Glutamatergic neuron (in vitro differentiated cells): ENCODE measurements at places on chromosomes 3 and 15.

GRCh38 chr3:166279636-166280035 lies 442.4 kb upstream of the BCHE start:
- no peak for DNase-seq

- DNase-seq, result no peak
Measured at GRCh38 chr15:51755790-51756189, 4.4 kb downstream of the TMOD2 start.

- peak; percentile 9 for DNase-seq
Measured at GRCh38 chr3:126957776-126958637, 24.9 kb upstream of the PLXNA1 start.

DNA sequence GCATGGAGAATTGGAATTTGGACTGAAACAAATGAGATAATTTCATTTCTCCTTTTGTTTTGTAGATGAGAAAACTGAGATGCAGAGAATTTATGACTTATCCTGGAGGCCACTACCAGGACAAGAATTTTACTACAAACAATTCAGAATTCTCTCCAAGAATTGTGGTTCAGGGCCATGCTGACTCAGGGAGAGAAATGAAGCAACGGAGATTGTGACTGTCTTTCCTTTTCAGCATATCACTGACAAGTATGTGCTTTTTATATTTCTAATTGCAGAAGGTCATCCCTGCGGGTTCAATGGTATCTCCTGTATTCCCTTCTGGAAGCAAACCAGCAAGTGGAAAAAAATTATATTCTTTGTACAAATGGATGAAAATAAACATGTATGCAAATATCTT lies 170.8 kb upstream of the MITF start:
- DNase-seq, result no peak

DNA sequence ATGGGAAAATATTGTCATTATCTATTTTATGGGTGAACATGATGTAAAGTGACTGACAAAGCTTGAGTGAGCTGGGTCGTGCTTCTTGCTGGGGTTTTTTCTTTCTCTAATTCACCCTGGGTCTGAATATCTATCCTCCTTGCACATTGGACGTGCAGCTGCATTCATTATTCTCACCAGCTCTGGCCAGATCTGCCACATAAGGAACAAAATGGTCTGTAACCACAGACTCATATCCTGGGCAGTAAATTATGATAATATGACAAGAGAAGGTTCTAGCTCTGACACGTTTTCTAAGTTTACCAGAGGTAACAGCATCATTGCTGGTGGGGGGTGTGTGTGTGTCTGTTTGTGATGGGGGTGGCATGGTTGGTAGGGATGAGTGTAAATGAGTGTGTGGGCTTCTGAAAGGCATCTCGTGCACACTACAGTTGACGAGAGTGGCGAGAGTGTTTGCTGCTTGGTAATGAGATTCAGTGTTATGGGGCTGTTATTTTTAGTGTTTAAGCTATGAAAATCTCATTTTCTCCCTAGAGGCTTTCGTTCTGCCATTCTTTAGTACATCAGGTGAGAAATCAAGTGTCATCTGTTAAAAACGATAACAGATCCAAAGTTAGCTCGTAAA lies 418.4 kb downstream of the PDCD6IP start:
- DNase-seq, result no peak

DNA sequence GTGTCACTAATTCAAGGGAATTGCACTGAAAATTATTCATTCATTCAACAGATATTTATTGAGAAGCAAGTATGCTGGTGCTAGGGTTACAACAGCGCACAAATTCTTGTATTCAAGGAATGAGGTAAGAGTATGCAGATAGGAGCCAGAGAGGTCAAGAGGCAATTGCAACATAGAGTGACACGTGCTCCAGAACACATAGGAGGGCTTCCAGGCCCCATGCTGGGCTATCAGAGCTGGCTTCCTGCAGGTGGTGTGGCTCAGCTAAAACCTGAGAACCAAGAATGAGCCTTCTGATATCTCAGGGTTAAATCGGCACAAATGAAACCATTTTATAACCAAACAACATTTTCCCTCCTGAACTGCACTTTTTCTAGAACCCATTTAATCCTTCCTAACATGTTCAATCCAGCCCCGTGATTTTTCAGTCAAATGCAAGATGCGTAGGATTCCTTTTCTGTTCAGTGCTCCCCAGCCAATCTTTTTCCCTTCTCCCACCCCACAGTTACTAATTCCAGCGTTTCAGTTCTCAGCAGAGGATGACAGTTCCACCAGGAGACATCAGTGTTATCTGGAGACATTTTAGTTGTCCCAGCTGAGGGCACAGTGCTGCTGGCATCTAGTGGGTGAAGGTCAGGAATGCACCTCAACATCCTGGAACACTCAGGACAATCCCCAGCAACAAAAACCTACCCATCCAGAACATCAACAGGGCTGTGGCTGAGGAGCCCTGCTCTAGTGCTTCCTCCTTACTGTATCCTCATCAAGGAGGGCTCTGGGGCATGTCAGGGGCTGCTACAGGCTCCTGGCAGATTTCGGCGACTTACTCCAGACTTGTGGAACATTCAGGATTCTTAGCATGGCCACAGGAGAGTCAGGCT lies 13.1 kb downstream of the CCR5AS start:
- no peak for DNase-seq

DNA sequence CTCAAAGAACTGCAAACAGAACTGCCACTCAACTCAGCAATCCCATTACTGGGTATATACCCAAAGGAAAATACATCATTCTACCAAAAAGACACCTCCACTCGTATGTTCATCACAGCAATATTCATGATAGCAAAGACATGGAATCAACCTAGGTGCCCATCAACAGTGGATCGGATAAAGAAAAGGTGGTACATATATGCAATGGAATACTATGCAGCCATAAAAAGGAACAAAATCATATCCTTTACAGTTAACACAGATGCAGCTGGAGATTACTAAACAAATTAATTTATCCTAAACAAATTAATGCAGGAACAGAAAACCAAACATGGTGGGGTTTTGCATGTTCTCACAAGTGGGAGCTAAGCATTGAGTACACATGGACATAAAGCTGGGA lies 27.3 kb downstream of the MGLL start:
- no peak for DNase-seq

DNA sequence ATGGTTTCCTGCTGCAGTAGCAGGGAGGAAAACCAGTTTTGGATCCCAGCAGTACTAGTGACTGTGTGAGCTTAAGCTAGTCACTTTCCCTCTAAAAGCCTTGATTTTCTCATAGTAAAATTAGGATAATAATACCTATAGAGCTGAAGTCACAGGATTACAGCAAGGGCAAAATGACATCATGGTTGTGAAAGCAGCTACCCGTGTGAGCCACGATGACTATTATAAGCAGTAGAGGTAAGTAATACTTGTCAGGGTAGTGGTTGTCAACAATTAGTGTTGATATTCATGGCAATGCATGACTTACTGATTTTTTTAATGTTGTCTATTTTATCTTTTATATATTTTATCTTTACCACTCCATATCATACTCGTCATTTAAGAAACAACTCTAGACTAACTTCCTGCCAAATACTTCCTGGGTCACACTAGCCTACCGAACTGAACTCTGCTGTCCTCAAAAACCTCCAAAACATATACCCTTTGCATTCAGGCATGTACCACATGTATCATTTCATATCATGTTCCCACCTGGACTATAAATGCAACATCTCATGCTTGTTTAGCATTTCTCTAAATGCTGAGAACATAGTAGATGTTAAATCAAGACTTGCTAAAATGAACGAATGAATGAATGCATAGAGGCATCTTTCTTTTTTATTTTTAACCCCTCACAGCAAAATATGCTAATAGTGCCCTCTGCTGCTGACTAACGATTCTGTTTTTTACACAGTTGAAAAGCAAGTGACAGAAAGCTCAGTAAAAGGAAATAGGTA lies 172.6 kb downstream of the P3H2 start:
- DNase-seq, result no peak

GRCh38 chr3:47854267-47854666 lies 51.3 kb downstream of the DHX30 start:
- no peak for DNase-seq

DNA sequence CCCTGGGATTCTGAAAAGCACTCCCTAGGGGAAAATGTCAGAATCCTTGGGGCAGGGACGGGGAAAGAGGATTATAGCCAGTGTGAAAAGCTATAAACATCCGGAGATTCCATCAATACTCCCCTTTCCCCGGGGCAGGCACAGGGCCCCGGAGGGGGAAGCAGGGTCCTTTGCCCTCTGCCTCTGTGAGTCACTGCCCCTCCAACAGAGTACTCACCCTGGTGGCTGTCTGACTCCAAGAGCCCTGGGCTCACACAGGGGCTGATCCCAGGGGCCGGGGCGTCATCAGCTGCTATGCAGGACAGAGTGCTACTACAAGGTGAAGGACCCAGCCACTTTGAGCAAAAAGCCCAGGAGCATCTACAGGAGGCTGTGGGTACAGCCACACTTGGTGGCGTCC lies 133.0 kb upstream of the PRR20G start:
- no peak for DNase-seq

GRCh38 chr15:55700876-55701275 lies 42.1 kb downstream of the PRTG start:
- no peak for DNase-seq

DNA sequence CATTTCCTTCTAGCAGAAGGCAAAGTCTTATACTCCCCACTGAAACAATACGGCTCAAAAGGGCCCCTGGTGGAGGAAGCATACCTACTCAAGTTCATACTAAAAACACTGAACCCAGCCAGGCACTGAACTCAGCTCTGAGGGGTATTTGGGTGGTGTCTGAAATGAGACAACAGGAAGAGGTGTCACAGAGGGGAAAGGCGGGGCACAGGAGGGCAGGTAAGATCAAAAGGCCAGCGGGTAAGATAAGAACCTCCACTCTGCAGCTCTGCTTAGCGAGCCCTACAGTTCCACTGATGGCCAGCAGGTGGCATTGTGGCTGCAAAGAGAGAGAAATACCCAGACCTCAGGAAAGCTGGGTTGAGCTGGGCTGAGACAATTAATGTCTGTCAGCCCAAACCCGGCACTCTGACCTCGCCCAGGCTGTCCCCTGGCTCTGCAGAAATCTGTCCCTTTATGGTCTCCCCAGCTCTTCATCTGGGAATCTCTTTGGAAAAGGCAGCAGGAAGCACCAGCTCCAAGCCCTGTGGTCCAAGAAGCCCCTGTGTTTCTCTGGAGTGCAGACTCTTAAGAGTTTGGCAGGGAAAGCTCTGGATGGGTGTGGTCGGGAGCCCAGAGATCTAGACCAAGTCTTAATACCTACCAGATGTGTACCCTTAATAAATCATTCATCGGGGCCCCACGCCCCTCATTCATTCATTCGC lies 8.4 kb downstream of the MFGE8 start:
- DNase-seq, result peak; percentile 93

DNA sequence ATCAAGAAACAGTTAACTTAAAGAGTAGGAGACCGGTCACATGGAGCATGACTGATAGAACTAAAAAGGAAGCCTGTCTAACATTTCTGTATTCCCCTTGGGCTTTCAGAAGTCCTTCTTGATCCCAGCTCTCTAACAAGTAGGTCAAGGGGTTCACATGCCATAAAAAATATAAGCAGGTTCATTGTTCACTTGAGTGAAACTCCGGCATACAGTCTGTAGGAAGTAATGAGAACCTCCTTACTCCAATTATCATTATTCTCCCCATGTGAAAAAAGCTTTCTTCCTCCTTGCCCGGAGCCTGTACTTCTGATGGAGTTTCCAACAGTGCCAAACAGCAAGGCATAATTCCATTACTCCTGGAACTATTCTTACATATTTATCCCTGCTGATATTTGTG lies 242.8 kb upstream of the CNTN4 start:
- DNase-seq, result no peak

DNA sequence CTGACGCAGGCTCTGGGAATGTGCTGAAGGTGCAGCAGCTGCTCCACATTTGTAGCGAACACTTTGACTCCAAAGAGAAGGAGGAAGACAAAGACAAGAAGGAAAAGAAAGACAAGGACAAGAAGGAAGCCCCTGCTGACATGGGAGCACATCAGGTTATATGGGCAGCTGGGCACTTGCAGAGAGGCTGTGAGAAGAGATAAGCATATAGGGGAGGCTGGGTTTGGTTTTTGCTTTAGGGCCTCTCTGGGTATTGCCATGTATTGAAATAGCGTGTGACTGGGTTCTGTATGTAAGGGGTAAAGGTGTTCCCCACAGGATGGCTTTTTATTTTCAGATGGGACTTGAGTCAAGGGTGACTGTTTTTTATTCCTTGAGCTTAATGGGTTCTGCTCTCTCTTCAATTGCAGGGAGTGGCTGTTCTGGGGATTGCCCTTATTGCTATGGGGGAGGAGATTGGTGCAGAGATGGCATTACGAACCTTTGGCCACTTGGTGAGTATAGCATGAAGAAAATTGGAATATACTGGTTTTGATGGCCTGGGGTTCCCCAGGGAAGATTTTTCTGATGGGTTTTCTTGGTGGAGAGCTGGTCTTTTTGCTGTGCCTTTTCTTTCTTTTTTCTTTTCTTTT lies 7.4 kb downstream of the PSMD2 start:
- no peak for DNase-seq

- no peak for DNase-seq
Measured at GRCh38 chr3:149612456-149612855, 45.4 kb downstream of the WWTR1 start.

DNA sequence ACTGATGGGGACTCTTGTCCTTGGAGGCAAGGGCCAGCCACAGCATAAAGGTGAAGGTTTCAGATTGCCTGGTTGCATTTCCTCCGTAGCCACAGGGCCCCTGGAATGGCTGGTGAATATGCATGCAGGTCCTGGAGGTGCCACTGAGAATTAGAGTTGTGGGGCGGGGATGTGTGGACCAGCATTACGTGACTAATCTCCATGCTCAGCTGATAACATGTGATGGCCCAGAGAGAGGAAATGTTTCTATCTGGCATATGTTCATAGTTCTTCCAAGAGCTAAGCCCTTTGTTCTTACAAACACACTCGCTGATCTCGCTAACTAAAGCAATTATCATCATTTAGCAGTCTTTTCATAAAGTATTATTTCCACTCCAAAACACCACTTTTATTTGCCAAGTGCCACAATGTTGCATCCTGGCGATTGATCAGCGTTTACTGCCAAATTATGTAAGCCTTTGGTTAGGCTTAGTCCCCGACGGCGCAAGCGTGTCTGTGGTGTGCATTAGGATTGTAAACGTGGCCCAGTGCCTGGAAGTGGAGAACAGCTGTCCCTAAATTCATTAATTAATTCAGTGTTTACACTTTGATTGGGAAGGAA lies 55.9 kb downstream of the CGNL1 start:
- DNase-seq, result no peak

- DNase-seq, result no peak
Measured at GRCh38 chr15:57405133-57405532, 28.8 kb downstream of the CGNL1 start.
